Stimulated activated CD8-positive, alpha-beta memory T cell treated with anti-CD3 and anti-CD28 coated beads, Interleukin-7, amount 100 ng/mL, for 24 hours (primary cell): ENCODE measurements at places on chromosomes 6 and 20.

DNA sequence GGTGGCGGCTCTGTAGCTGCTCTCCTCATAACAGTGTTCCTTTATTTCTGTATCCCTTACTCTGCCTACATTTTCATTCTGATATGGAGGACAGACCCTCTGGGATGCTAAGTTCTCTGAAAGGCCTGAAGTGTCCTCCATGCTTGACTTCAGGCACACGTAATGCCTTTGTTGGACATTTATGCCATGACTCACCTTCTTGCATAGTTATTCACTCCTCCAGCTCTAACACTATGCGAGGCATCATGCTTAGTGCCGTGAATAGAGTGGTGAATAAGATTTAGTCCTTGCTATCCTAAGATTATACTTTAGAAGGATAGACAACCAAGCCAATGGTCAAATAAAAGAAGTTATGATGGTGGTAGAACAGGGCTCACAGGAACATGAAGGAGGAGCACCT, 760.9 kb upstream of the FLRT3 start:
- DNase-seq, result no peak

DNA sequence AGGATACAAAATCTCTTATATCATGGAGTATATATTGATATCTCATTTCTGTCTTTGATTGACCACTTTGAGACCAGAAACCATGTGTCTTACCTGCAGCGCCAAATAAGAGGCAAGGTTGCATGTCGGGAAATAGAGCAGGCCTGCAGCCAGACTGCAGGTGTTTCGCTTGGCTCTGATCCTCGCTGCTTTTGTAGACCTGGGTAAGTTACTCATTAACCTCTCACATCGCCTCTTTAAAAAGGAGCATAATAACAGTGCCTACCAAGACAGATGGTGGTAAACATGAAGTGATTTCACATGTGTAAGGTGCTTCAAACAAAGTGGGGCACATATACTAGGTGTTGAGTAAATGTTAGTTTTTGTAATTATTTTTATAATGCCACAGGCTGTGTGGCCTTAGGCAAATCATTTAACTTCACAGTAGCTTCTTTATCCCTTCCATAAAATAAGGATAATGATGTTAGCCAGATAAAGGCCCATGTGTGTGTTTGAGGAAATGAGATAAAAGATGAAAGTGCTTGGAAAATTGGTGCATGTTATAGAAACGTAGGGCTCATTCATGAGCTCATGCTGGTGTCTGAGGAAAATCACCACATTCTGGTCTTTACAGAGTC, 248.8 kb upstream of the MAP3K7 start:
- no peak for DNase-seq

- DNase-seq, result no peak
These were observed 20.4 kb downstream of the TAF11 start for GRCh38 chr6:34867484-34867883.

DNA sequence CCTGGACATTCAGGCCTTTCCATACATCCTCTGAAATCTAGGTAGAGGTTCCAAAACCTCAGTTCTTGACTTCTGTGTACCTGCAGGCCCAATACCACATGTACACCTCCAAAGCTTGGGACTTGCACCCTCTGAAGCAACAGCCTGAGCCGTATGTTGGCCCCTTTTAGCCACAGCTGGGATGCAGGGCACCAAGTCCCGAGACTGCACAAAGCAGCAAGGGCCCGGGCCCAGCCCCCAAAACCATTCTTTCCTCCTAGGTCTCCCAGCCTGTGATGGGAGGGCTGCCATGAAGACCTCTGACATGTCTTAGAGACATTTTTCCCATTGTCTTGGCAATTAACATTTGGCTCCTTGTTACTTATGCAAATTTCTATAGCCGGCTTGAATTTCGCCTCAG, 107.4 kb upstream of the FRMD1 start:
- no peak for DNase-seq

GRCh38 chr6:159259441-159260125, 90.4 kb downstream of the FNDC1 start:
- DNase-seq, result no peak

DNA sequence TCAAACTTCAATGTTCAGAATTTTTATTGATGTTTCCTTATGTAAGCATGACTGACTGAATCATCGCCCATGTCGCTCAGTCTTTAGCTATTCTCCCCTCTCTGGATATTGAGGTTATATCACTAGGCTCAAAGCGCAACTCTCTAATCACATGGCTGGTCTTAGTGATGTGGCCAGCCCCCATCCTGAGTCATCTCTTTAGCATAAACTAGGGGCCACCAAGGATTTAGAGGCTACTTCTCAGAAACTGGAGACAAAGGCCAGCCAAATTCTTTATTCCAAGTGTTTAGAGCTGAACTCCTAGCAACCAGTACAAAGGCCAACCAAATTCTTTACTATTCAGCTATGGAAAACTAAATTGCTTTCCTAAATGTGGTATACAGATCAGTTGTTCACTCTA, 61.4 kb downstream of the FAM135A start:
- DNase-seq, result no peak

GRCh38 chr6:73367761-73368355, 1.8 kb downstream of the OOEP start:
- no peak for DNase-seq

GRCh38 chr6:19515939-19516338, 321.2 kb upstream of the ID4 start:
- no peak for DNase-seq

DNA sequence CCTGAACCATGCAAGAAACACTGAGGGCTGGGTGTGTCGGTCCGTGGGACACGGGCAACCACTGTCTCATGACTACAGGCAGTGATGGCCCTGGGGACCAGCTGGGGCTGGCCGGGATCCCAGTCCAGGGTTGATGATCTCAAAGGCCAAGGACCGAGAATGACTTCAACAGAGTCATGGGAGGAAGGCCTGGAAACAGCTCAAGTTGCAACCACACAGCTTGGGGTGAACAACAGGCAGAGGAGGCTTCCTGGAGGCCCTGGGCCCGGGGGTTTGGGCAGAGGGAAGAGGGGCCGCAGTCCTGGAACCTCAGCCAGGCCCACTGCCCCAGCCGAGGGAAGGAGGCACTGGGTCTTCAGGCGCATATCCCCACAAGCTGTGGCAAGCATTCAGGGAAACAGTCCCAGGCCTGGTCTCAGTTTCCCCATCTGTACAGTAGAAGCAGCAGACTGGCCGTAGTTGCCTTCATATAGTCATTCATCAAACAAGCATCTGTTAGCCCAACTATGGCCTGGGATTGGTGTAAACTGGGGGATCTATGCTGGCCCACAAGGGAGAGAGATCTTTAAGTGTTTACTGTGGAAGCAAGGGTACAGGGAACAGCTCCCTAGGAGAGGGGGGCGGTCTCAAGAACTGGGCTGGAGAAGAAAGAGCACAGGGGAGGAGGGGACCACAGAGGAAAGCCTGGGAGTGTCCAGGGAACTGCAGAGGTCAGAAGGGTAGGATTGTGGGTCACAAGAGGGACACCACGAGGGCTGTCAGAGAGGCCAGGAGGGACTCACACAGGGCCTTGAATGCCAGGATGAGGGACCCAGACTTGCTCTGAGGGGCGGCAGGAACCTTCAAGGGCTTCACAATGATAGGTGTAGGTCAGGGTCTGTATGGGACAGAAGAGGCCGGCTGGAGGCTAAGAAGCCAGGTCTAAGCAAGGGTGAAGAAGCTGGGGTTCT, 2.1 kb downstream of the MYL9 start:
- no peak for DNase-seq

GRCh38 chr6:142523515-142524375, 221.9 kb downstream of the ADGRG6 start:
- no peak for DNase-seq

DNA sequence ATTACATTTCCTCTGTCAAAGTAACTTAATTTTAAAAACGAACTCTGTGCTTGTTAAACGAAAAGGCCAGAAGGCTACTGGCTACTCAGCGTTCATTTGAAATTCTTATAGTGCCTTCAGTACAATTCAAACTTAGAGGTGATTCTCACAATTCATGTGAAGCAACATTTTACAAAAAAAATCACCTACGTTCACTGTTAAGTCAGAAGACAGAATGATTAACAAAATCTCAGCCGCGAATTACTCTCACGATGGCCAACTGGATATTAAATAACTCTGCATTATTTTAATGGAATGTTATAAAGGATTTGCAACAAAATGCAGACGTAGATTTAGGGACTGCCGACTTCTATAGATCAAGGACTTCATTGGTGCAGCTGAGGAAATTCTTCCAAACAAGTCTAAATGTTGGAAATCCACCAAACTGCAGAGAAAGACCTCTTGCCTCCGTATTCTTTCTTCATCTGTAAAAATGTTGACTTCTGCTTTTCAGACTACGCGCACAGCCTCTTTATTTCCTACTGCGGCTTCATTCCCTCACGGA, 1.6 kb upstream of the QKI start:
- no peak for DNase-seq

- no peak for DNase-seq
These were observed 6.1 kb downstream of the PLAGL2 start for GRCh38 chr20:32201296-32201976.

GRCh38 chr6:165345700-165346099, 36.3 kb upstream of the C6orf118 start:
- no peak for DNase-seq

DNA sequence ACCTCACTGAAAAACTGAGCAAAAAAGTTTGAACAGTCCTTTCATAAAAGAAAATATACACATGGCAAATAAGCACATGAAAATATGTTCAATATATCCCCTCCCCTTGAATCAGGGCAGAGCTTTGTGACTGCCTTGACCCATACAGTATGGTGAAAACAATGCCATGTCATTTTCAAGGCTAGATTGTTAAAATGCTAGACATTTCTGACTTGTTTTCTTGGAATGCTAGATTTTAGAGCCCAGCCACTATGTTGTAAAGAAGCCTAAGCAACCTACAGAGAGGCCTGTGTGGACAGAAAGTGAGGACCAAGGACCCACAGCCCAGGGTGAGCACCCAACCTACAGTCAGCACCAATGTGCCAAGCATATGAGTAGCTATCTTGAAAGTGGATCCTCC, 17.1 kb upstream of the ASF1A start:
- no peak for DNase-seq

- no peak for DNase-seq
These were observed 7.4 kb downstream of the SIRT5 start for GRCh38 chr6:13581700-13582229.

DNA sequence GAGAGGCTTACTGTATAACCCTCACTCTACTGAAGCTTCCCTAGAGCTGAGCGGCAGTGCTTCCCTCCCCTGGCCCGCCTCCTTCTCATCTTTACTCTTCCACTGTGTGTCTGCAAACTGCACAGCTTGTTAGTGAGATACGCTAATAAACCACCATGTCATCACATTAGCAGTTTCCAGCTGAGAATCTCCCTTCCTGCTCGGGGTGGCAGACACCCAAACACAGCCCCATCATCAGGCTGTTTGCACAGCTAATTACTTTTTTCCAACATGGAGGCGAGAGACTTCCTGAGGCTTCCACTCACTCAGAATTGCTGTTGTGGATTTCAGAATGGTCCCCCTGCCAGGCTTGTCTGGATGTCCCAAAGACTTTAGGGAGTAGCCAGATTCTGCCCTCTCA, 444.9 kb upstream of the SULF2 start:
- DNase-seq, result no peak

DNA sequence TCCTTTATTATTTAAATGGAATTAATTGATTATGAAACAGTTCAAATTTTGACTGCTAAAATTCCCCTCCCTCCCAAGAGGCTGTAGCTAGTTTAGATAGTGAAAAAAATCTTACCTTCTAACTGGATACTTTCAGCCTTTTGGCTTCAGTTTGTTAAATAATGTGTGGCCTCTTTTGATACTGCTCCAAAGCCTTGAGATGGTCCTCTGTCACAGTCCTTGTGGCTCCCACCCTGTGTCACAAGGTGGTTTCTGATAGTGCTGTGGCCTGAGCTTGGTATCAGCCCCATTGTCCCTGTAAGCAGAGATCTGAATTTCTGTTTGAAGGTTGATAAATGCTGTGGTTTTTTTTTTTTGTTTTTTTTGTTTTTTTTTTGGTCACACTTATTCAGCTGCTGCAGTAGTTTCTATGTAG, 20.8 kb downstream of the PANK2 start:
- DNase-seq, result no peak

DNA sequence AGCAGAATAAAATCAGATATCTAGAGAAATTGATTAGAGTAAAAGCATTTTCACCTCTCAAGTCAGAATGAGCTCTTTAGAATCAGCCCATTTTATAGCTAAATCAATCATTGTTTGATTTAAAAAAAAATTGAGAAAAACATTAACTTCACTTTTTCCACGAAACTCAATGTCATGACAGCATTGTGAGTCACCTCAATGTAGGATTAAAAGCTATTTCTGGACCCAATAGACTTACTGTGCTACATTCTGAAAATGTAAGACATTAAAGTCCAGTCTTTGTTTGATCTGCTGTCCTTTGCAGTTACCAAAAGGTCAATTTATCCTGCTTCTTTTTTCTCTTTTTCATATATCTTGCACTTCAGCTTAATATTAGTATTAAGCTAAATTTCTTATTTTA, 519.4 kb upstream of the ZNF337 start:
- no peak for DNase-seq

- no peak for DNase-seq
These were observed 602 bp upstream of the HLA-DPB1 start for GRCh38 chr6:33075208-33075567.
